ENCODE measurements at places on chromosomes 1 and 21.

GRCh38 chr1:37265786-37266667, 208.4 kb upstream of the ZC3H12A start:
- DNase-seq: no peak

- no peak for DNase-seq
Measured at GRCh38 chr1:176055398-176055797, 151.7 kb downstream of the COP1 start.

- DNase-seq: no peak
Measured at GRCh38 chr1:61424382-61424781, 300.6 kb downstream of the TM2D1 start.

DNA sequence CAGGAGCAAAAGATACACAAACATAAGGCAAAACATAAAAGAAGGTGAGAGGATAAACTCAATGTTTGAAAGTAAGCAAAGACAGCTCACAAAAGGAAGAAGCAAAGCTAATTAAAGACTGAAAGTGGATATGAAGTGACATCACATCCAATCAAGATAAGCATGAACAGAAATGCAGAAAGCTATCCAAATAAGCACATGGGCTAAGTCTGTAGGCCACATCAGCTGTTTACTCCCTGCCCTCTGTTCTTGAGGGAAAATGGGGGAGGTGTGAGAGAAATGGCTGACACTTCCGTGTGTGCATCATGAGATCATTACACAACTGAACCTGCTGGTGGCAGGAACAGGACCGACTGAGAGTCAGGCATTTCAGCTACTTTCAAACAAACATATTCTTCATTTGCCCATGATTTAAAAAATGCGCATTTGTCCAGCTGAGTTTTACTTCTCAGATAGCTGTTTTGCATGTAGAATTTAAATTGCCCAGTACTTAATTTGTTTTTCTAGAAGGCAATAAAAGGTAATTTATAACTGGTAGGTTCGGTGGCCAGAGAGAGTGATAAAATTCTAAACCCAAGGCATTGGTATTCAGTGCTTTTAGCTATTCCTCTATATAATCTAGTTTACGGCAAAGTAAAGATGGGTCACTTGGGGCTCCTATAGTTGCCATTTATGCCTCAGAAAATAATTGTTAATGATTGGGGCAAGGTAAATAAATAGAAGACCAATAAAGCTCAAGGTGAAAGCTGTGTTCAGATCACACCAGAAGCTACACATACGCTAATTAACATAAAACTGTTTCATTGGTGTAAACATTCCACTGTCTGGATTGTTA, 27.2 kb upstream of the MAN1A2 start:
- peak; percentile 20 for DNase-seq

DNA sequence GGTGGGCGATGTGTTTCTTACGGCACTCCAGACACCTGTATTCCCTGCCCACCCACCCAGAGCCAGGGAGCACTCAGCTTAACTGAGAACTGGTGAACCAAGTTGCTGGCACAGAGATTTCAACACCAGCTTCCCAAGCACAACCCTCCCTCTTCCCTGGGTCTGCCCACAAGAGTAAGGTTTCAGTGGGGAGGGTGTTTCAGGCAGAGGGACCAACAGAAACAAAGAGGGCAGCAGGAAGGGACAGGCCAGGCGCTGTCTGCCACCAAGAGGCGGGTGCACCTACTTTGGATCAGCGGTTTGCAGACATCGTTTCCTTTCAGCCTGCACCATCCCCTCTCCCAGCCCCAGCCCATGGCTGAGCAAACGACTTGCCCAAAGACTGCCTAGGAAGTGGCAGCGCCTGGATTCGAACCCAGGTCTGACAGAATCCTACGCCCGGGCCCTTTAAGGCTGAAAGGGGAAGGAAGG, 21.9 kb upstream of the ALDH4A1 start:
- DNase-seq: no peak

Measured in Caco-2 (cell line).